ENCODE measurements at places on chromosomes 5 and 9.

DNA sequence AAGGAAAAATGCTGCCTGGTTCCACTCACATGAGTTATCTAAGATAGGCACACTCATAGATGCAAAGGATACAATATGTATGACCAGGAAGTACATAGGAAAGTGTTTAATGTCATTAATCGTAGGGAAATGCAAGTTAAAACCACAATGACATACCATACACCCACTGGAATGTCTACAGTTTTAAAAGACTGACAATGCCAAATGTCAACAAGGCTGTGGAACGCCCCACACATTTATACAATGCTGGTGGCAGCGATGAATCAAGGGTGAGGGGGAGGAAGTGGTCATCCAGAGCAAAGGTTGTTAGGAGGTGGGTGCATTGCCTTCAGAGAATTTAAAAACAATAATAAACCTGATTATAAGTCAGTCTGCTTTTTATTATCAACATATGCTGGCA lies 437.8 kb downstream of the ARHGEF28 start:
- DNase-seq = no peak

GRCh38 chr5:127892467-127893207 lies 189.4 kb downstream of the CCDC192 start:
- DNase-seq = no peak

DNA sequence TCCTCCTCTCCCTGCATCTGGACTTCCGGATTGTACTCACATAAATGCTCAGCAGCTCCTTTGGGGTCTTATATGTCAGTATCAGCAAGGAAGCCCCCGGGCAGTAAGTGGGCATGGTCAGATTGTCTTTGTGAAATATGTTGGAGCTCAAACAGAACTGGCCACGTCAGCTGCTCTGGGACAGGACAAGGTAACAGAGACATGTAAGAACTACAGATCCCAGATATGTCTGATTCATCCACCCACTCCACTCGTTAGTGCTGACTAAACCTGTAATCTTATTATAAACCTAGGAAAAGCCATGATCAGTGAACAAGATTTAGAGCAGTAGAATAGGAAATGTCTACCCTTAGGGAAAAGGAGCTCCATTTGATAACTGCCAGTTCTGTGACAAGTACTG lies 561.8 kb downstream of the CETN3 start:
- DNase-seq = no peak

- DNase-seq = peak; percentile 67
Measured at GRCh38 chr5:115170134-115170928, 623 bp upstream of the TRIM36 start.

- no peak for DNase-seq
Measured at GRCh38 chr9:86168256-86168655, 68.9 kb upstream of the GOLM1 start.

GRCh38 chr5:57504357-57504756 lies 21.7 kb upstream of the ACTBL2 start:
- no peak for DNase-seq

- peak; percentile 39 for DNase-seq
Measured at GRCh38 chr5:123086376-123087055, 2.5 kb upstream of the PRDM6 start.

- no peak for DNase-seq
Measured at GRCh38 chr9:69999315-69999714, 44.3 kb upstream of the MAMDC2 start.

- DNase-seq = no peak
Measured at GRCh38 chr5:131706281-131706680, 71.3 kb upstream of the RAPGEF6 start.

GRCh38 chr5:58918021-58918729 lies 335.3 kb downstream of the RAB3C start:
- no peak for DNase-seq

DNA sequence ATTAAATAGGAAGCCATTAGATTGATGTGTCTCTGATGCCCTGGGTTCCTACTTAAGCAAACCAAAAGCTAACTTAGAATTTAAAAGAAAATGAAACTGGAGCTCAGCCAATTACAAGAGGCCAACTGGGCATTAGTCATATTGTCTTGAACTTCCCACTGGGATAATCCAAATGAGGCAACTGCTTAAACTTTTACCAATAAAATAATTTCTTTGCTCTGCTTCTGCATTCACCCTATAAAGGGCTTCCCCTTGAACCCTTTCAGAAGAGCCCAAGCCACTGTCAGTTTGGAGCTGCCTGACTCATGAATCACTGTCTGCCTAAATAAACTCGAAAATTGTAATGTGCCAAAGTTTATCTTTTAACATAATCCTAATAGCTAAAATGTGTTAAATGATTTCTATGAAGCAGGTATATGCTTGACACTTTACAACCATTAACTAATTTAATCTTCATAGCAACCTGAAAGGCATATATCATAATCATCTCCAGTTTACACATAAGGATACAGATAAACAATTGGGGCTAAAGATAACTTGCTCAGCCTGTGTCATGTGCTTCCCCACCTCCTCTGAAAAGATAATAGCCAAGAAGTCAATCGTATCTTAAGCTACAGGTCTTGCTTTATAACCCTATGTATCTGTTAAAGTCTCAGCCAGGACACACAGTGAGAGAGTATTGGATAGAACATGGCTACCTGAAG lies 11.5 kb downstream of the GPR150 start:
- no peak for DNase-seq

- no peak for DNase-seq
Measured at GRCh38 chr5:66519626-66520025, 76.6 kb upstream of the MAST4 start.

DNA sequence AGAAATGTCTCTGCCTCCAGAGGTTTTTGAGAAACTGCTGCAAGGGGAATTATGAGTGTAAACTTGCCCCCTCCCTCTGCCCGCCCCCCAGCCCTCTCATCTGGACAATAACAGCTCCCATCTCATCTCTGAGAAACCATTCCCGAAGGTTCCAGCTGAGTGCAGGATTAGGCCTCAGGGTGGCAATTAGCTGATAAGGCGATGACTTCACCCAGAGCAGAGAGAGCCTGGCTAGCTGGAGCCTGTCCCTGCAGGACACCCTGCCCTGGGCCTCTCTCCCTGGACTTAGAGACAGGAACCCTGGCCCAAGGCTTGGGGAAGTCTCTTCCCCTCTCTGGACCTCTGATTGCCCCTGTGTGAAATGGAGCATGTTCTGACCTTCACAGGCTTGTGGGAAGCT lies 45.7 kb upstream of the HAND1 start:
- DNase-seq = peak; percentile 21

DNA sequence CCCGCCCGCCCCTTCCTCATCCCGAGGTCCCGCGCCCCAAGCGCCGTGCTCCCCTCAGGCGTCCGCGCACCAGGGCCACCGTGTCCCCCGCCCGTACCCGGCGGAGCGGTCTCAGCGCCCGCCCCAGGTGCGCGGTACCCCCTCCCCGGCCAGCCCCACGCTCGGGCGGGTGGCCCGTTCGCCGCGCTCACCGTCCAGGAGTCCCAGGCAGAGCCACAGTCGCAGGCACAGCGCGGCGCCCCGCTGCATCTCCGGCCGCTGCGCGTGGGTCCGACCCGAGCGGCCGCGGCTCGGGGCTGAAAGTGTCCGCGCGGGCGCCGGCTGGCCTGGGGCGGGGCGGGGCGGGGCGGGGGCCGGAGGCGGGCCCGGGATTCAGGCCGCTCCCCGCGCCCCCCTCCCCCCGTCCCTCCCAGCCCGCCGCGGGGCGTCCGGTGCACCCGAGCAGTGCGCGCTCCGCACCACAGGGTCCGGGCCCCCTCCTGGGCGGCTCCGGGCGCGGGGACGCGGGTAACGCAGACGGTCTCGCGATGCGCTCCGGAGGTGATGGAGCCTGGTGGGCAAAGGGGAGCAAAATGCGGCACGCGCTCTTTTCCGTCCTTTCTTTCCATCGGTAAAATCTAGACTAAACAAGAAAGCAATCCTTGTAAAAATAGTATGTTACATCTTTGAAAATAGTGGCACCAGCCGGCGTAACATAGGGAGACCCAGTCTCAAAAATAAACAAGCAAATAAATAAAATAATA lies at the start of gene FLT4:
TSS of gene FLT4 (minus strand) at position 304 of the 743 bp plus-strand sequence. CDS start at position 249, 55 bp downstream.
- DNase-seq = peak; percentile 58

- DNase-seq = no peak
Measured at GRCh38 chr5:75951158-75951557, 132.0 kb upstream of the SV2C start.

GRCh38 chr9:70563431-70564204 lies 149.2 kb upstream of the KLF9 start:
- DNase-seq = no peak

GRCh38 chr9:73026375-73026774 lies 73.5 kb upstream of the ALDH1A1 start:
- no peak for DNase-seq

DNA sequence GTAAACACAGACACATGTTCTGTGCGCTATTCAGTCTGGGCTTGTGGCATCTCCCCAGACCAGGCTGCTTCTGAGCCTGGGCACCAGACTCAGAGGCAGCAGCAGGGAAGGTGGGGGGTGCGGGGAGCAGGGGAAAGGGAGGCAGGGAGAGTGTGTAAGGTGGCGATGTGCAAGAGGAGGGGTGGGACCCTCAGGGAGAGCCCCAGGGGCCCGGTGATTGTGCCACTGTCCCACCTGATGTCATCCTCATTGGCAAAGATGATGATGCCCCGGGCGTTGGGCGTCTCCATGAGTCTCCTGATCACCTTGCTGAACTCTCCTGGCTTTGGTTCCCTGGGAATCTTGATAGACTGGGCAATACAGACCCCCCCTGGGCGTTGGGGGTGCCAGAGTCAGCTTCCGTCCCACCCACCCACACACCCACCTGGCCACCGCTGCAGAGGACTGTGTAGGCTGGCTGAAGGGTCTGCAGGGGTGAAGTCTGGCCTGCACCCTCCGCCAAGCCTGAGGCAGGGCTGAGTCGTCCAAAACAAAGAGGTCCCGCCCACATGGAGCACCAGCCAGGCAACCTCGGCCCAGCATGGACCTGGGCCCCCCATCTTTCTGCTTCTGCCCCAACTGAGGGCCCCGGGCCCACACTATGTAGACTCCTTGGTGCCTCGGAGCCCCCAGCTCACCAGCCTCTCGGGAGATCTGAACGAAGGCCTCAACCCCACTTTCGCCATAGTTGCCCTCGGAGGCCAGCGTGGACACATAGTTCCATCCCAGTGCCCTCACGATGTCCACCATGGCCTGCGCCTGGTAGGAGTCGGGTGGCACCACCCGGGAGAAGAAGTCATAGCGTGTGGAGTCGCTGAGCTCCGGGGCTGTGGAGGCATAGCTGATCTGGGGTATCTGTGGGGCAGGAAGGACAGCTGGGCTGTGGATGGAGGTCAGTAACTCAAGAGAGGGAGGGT lies 3.7 kb downstream of the GRM6 start:
- DNase-seq = no peak

DNA sequence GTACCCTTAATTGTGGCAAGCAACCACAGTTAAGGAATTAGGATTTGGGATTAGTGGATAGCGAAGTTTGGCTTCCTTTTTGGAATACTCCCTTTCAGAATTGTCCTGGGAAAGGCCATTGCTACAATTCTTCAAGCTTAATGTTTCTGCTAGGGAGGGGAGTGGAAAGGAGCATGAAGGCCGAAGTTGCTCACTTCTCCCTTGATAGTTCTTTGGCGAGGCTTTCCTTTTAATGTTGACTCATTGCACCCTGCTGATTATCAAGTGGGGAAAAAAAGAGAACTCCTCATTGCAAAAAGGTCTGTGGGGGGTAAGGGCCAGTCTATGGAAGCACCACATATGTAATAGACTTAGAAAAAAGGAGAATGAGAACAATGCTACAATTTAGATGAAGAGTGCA lies 30.7 kb downstream of the GRIN3A start:
- DNase-seq = no peak

GRCh38 chr9:34010979-34011378 lies 37.7 kb downstream of the UBAP2 start:
- DNase-seq = no peak

DNA sequence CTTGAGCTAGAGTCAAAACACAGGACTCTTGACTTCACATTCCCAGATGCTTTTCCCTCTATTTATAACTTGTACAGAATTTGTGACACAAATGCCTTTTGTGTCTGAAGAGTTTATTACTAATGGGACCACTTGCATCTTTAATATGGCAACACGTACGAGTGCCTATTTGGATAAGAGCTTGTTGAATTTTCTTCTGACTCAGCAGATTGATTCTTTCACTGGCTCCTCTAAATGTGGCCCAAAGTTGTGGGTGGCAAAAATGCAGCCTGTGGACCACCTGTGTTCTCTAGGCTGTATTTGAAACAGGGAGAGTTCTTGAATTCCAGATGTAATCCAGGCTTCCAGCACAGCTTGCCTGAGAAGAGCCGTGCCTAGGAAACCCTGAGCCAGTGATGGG lies 34.1 kb upstream of the ERCC6L2 start:
- no peak for DNase-seq

DNA sequence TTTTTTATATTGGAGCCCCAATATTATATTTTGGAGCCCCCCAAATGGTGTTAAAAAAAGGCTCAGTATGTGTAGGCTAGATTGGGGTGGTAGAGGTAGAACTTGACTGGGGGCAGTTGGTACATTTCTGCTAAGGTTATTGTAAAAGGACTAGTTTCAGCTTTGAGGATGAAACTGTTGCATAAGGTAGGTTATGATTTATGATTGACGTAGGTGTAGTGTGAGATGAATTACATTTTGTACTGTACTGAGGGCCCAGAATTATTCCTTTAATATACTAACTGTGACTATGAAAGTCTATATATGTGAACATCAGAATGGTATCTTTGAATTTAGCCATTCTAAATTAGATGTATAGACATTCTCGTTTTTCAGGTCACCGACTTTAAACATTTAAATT lies 3.6 kb downstream of the RIC1 start:
- DNase-seq = no peak

GRCh38 chr9:3628239-3628638 lies 102.4 kb upstream of the RFX3 start:
- DNase-seq = no peak

DNA sequence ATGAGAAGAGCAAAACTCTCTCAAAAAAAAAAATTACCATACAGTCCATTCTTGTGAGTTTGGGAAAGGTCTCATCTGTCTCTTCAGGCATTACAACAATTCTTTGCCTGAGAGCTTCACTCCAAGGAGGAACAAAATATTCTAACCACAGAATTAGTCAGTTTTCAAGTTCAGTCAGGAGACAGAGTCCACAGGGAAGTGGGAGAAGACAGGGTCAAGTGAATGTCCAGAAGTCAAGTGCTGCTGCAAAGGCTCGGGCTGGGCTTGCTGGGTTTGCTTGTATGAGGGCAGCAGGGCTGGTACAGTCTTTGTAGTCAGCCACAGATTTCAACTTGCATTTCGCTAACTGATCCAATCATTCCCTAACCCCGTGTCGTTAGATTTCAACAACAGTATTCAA lies 17.6 kb upstream of the HEXB start:
- DNase-seq = no peak

GRCh38 chr5:160788102-160788660 lies 63.8 kb downstream of the ATP10B start:
- DNase-seq = no peak

- DNase-seq = no peak
Measured at GRCh38 chr9:85541876-85542275, 199.9 kb downstream of the AGTPBP1 start.

GRCh38 chr9:76530458-76531110 lies 71.6 kb downstream of the GCNT1 start:
- no peak for DNase-seq

- DNase-seq = no peak
Measured at GRCh38 chr9:130448035-130448624, 3.4 kb downstream of the ASS1 start.

GRCh38 chr5:1103505-1104326 lies 8.1 kb downstream of the SLC12A7 start:
- no peak for DNase-seq
